Stimulated activated CD8-positive, alpha-beta memory T cell treated with anti-CD3 and anti-CD28 coated beads, Interleukin-4, amount 100 ng/mL, for 4 hours (primary cell): ENCODE measurements at places on chromosomes 2 and 18.

DNA sequence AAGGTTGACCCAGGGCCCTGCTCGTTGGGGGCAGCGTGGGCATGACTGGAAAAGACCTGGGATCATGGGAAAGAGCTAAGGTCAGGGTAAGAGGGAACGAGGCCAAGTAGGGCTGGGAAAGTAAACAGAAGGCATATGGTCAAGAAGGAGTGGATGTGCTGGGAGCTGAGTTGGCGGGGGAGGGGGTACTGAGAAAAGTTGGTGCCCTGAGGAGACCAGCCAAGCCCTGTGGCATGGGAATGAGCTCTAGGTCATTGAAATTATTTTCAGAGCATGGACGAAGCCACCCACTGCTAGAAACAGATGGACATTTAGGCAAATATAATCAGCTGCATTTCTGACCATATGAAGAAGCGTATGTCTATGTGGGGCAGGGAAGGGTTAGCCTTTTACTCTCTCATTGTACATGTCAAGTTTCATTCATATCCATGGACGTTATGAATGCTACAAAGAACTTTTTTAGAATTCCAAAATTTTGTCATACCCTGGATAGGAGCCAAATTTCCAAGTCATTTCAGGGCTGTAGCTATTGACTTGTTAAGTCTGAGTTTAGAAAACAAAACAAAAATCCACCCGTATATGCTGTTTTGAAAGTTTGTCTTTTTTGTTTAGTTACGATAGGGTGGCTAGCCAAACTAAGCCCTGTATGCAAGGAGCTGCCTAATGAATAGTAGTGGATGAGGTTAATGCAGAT, 19.1 kb downstream of the MAPRE2 start:
- DNase-seq: no peak

DNA sequence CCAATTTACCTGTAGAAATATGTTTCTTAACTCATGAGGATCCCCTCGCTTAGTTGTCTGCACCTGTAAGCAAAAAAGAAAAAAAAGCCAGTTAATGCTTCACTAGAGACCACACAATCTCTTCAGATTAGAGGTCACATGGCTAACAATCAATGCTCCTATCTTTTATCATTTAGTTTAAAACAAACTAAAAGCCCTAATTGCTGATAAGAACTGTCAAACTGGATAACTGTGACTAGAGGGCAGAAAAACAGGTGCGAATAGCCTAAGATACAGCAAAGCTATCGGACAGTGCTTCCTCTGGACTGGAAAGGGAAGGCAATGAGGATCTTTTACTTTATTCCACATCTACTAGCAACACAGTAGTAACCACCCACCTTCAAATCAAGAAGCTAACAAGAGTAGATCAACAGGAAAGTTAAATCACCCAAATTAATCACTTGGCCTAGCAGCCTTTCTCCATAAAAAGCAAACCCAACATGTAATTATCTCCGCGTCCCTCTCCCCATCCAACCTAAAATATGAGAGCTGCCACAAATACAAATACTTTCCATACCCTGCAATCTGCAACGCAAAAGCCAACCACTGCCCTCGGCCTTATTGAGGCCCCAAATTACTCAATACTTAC, 734 bp downstream of the SLC25A12 start:
- no peak for DNase-seq

GRCh38 chr2:111940333-111941196, 42.2 kb downstream of the MERTK start:
- no peak for DNase-seq

DNA sequence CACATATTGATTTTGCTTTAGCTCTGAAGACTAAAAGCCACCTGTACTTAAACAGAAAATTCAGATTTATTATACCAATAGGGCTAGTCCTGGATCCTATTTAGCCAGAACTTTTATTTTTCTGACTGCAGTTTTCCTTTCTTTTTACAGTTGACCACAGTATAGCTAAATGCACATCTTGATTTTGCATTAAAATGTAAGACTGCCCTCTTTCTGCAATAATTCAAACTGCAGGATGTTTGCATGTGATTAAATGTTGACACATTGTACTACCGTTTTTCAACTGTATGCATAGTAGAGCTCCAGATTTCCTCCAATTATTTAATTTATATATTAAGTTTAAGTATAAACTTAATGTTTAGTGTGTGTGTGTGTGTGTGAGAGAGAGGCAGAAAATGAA, 1262.9 kb downstream of the SUCLG1 start:
- DNase-seq: no peak

DNA sequence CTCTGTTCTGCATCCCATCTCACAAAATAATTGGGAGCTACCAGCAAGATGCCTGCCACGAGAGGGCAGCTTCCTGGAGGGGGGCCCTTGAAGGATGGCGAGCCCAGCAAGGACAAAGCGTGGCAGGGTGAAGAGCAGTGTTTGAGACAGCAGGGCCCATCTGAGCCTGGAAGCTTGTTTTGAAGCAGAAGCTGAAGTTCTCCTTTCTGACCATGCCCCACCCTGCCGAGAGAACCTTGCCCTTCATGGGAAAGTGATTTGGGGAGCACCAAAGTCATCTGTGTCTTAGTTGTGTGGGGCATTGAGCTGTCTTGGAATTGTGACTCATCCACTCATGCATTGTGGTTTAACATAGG, 216.3 kb downstream of the BCL11A start:
- no peak for DNase-seq

DNA sequence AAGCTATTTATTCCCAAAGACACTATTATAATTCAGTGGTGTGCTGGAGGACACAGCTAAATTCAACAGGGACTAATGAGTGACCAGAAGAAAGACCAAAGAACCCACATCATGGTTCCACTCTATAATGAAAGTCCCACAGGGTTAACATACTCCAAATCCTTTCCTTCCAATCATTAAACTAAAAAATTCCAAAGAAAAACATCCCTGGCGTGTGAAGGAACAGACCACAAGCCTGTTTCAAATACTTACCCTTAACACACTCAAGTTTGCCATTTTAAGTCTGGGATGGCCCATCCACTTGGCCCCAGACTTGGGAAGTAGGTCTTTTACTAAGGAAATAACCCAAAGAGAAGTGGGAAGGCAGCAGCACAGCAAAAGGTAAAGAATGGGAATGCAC, 150.1 kb upstream of the CCDC150 start:
- DNase-seq: no peak

- no peak for DNase-seq
Observed at GRCh38 chr2:27264753-27265535, 2.1 kb upstream of the SLC30A3 start.

GRCh38 chr2:1815053-1815452, 70.7 kb upstream of the PXDN start:
- no peak for DNase-seq

GRCh38 chr2:75006041-75006440, 47.6 kb downstream of the POLE4 start:
- DNase-seq: no peak

DNA sequence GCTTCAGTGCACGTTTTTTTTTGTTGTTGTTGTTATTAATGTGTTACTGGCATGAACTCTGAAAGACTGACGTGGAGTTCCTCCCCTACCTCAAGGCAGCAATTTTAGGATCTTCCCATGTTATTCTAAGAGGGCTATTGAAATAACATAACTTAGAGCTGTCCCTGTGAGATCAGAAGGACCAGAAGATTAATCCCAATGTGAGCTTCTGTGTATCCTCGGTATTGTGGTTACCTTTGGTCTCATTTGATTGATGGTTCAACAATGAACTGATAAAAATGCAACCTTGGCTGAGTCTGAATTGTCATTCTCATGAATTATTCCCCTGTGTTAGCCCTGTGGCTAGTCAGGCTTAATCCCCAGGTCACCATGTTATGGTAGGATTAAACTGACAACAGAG, 394.1 kb downstream of the TRIB2 start:
- no peak for DNase-seq
